Stimulated activated effector memory CD8-positive, alpha-beta T cell treated with anti-CD3 and anti-CD28 coated beads, Interleukin-12 subunit alpha, Interleukin-12 subunit beta, amount 100 ng/mL, for 72 hours (primary cell): ENCODE measurements at places on chromosomes 11 and 22.

DNA sequence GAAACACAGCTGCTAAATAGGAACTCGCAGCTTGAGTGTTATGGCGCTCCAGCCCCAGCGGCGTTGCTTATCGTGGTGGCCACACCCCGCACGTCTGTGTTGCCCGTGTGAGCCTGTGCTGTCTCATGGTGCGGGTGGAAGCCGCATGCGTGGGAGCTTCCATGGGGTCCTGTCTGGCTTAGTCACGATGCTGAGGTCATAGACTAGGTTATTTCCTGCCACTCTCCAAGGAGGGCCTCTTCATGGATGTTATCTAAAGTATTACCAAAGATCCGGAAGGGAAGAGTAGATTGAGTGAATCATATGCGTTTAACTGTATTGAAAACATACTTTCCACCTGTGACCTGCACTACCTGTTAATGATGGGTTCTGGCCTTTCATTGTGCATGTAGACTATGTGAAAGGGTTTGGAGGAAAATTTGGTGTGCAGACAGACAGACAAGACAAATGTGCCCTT, 21.7 kb downstream of the CTTN start:
- DNase-seq, result no peak

DNA sequence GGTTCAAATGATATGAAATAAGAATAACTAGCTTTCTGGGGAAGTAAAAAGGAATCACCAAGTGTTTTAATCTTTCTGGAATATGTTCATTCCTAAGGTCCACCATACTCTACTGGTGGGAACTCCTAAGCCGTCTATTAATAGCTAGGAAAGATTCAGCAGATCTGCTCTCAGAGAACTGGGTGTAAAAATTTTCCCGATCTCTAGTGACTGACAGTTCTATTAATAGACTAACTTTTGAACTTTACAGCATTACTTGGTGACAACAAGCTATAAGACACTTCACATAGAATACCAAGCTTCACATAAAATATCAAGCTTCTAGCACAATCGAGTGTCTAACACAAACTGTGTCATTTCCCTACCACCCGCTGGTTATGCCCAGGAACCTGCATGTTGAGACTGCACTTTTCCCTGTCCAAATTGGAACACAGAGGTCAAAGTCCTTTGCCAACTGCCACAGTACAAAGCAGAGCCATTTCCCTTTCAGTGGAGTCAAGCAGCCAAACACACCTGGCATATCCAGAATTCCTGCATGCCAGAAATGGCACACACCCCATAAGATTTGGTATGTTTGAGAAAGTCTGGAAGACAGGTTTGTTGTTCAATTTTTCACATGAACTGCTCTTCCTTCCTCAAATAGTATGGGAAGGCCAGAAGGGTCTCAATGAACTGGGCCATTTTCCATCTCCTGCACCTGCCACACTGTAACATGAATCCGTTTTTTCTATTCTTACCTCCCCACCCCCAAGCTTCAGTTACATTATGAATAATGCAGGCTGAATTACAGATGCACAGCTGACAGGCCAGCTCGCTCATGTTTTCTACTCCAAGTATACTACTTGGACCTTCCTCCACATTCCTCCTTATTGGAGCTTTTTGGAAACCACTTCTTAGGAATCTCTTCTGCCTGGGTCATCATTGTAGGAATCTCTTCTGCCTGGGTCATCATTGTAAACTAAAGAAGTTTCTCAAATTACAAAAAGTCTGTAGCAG, 3.7 kb downstream of the OSBP start:
- no peak for DNase-seq

DNA sequence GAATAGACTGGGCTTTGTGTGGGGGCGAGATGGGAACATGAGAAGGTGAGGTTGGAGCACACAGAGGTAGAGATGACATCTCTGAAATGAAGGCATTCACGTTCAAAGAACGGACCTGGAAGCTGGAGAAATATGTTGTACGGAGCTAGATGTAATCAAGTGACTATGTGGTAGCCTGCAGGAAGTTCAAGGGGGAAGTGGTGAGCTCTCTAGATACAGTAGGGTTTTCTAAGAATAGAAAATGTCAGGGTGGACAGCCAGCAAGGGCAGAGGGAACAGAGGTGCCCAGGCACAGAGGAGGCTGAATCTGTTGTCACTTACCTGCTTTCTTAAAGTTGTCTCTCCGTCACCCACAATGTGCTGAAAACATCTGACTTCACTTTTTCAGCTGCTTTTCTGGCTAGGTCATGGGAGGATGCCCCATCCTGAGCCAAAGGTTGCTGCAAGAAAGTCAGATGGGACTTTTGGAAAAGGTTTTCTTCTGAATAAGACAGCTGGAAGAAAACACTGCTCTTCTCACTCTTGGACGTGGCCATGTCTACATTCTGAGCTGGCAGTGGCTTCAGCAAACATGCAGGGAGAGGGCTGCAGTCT, 171.5 kb upstream of the B3GAT1 start:
- DNase-seq, result no peak

DNA sequence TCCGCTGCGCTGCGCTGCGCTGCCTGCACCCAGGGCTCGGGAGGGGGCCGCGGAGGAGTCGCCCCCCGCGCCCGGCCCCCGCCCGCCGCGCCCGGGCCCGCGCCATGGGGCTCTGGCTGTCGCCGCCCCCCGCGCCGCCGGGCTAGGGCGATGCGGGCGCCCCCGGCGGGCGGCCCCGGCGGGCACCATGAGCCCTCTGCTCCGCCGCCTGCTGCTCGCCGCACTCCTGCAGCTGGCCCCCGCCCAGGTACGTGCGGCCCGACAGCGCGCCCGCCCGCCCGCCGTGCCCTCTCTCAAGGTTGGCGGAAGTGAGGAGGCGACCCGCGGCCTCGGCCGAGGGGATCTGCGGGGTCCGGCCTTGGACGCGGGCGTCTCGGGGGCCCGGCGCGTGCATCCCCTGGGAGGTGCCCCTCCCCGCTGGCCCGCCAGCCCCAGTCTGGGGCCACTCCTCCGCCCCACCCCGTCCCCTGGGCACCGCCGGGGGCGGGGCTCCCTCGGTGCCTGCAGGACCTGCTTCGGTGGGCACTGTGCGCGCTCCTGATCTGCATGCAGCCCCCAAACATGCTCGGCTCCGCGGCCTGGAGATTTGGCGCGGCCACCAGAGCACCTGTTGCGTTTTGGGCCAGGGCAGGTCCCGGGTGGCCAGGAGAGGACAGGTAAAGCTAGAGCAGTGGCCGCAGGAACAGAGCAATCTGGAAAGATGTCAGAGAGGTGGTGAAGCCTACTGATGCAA, 429 bp downstream of the VEGFB start:
- DNase-seq, result peak; percentile 78

DNA sequence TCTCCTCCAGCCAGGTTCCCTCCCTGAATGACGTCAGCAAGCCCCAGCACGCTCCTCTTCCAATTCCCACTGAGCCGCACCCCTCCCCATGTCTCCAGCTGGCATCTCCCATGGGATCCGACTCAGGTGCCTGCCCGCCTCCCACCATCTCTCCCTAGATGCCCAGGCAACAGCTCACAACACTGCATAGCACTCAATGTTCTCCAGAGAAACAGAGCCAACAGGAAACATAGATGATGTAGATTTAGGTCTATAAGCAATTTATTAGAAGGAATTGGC, 532.3 kb downstream of the BRD1 start:
- no peak for DNase-seq

- peak; percentile 78 for DNase-seq
These were observed 10.1 kb downstream of the CHST1 start for GRCh38 chr11:45655347-45655756.

DNA sequence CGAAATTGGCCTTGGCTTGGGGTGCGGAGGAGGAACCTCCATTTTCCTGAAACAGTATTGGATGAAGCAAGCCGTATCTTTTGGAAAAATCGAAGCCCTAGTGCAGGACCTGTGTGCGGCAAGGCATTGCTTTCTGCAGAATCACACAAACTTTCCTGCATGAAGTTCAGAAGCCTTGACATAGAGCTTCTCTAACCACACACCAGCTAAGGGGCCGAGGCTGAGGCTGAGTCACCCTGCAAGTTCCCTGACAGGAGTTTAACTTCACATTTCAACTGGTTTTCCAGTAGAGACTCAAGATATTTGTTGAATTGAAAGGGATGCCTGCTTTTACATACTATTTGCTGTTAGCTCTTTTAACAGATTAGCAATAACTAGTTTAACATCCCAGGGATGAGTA, 67.8 kb downstream of the TCF20 start:
- peak; percentile 8 for DNase-seq

GRCh38 chr22:22111267-22111751, 128.7 kb upstream of the TOP3B start:
- DNase-seq, result peak; percentile 80

DNA sequence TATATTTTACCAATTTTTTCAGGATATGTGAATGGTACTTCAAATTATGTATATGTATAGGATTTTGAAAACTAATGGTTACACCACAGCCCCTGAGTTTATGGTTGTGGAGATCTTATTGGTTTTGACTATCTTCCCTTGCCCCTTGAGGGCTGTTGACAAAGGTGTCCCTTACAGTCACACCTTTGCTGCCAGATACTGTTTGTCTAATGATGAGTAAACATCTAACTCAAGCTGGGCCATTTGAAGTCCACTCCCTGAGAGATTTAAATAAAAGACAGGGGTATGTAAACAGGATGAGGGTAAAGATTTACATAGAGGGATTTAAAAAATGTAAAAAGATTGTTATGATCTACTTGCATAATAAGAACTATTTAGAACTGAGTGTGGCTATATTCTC, 38.9 kb upstream of the LUZP2 start:
- DNase-seq, result no peak

DNA sequence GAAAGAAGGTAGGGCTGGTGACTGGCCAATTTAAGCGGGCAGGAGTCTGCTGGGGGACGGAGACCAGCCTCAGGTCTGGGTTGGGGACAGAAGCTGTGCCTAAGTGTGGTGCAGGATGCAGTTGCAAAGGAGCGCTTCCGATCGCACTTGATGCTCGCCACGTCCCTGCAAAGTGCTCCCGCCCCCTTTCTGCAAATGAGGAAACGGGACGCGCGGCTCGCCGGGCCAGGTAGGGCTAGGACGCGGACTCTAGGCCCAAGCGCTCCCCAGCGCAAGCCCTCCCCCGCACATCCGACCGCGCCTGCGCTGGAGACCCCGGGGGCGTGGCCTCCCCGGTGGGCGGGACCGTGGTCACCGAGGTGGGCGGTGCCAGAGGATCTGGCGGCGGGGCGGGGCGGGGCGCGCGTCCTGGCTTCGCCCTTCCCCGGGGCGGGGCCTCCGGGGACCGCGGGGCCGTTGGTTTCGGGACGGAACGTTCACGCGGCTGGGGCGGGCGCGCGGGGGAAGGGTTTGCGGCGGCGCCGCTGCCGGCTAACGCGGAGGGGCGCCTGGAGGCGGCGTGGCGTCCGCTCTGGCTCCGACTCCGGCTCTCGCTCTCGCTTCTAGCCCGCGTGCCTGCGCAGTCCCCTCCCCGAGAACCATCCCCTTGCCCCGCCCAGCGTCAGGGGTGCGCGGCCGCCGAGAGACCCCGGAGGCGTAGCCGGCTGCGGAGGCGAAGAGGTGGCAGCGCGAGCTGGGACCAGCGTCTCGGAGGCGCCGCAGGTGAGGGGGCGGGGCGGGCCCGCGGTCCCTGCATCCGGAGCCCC, at the start of gene FAM118A:
Gene FAM118A, plus strand, starts transcription at position 513 of the 806 bp plus-strand sequence. CDS start 12,446 bp downstream, outside the sequence.
- peak; percentile 100 for DNase-seq

DNA sequence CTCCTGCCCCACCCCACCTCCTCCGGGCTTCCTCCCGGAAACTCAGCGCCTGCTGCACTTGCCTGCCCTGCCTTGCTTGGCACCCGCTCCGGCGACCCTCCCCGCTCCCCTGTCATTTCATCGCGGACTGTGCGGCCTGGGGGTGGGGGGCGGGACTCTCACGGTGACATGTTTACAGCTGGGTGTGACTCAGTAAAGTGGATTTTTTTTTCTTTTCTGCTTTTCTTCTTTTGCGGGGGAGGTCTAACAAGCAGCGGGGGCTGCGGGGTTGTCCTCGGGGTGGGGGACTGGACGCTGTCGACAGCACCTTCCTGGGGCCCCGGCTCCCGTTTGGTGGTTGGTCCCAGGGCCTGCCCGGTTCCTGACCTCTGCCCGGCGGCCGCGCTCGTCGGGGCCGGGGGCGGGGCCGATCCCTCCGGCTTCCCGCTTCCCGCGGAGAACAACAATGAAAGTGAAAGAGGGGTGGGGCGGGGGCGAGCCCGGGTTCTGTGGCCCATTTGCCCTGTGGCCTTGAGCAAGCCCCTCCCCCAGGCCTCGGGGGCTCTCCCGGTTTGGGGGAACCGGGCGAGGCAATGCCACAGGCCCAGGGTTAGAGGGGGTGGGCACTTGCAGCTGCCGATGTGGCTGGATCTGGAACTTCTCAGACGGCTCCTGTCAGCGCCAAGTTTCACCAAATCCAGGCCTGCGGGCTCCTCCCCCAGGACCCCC, 975 bp upstream of the MDK start:
- peak; percentile 78 for DNase-seq

GRCh38 chr11:63901660-63902059, 15.3 kb downstream of the RCOR2 start:
- DNase-seq, result no peak

DNA sequence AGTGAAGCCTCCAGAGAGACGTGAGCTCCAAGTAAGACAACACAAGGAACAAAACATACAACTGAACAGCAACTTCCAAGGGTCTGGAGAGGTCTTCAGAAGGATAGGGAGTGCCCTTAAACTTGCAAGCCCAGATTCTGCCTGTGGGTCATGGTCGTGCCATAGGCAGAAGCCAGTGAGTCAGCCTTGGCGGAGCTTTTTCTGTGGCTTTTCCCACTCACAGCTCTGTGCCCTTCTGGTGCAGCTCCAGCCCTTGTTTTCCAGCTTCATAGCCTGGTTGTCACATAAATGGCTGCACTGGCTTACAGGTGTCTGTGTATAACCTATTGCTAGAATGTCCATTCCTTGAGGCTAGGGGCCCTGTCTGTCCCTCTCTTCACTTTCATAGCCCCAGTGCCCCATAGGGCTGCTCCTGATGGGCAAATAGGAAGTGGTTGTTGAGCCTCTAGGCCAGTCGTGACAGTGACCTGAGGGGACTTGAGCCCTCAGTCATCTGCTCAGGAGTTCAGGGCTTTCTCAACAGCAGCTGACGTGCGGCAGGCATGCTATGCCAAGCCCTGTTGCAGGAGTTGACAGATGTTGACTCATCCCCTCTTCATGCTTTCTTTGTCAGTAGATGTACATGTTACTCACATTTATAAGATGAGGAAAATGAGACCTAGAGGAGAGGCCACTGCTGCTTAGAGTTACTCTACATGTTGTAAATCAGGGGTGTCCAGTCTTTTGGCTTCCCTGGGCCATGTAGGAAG, 7.4 kb downstream of the MED15 start:
- no peak for DNase-seq

DNA sequence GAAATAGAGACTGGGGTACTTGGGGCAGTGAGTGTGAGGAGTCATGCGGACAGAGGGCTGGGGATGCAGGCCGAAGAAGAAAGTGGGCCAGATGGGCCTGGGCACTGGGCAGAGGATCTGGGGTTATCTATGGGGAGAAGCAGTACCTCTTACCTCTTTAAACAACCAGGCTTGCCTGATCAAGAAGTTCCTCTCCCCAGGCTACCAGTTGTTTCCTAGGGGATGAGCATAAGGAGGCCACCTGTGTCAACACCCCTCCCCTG, 98.4 kb upstream of the PITPNB start:
- no peak for DNase-seq
